Activated CD4-positive, alpha-beta T cell treated with anti-CD3 and anti-CD28 coated beads, Interleukin-2, amount 10 ng/mL, durations not matched to agents 7 days and 5 days (primary cell): ENCODE measurements at places on chromosomes 4 and X.

GRCh38 chrX:23246001-23246400 is 88.6 kb upstream of the PTCHD1 start:
- no peak for DNase-seq

- no peak for DNase-seq
Measured at GRCh38 chr4:25928379-25929297, 14.6 kb downstream of the SMIM20 start.

DNA sequence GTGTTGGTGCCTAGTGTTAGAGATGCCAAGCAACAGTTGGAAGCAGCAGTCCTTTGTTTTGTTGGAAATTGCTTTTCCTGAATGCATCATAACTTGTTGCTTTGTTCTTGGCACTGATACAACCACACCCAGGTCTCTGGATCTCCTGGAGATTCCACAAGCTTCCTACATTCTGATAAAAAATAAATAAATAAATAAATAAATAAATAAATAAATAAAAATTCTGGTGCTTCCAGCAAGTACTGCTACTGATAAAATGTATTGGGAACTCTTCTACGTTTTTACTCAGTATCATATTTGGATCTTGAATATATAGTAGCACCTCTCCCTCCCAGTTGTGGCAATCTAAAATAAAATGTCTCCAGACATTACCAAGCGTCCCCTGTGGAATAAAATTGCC is 62.7 kb upstream of the GRID2 start:
- no peak for DNase-seq

DNA sequence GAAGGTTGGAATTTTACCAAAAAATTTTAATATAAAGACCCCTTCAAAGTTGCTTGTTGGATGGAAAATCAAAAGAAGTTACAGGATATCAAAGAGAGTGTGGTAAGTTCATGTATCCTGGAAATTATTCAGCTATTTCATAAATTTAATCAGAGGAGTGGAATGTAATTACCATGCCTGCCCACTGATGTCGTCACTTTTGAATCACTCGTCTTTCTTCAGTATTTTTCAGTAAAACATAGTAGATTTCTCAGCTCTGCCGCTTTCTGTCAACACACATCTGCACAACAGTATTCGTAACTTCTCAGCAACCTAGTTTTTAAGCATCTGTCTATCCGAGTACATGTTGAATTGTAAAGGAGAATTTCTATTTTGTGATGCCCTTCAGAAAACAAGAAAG is 2163.0 kb upstream of the AGA start:
- DNase-seq, result no peak

DNA sequence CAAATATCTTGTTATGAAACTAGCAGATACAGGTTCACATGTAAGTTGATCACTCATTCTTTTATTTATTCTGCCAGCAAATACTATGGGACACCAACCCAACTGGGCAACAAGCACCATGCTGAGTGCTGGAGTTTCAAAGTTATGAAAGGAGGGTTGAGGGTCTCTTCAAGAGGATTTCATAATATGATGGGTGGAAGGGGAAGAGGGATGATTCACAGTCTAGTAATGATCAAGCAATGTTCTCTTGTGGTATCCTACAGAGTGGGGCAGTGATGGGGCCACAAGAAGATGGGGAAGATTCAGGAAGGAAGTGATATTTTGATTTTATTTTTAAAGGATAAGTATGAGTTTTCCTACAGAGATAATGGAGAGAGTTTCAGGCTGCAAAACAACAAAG is 46.2 kb upstream of the TXK start:
- no peak for DNase-seq

DNA sequence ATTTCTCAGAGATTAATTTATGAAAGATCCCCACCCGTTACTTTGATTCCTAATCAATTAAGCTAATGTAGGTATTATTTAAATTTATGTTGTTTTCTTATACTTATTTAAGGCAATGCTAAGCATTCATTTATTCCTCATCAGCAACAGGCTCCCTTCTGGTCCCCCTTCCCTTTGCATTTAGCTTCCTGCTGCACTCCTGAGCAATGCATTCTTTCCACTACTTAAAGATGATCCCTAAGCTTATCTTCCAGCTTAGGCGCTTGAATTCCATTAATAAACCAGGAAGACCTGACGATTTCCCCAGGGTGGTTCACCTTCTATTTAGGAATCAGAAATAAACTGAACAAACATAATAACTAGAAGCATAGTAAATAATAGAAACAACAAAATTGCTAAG is 1003.1 kb downstream of the FSTL5 start:
- no peak for DNase-seq

DNA sequence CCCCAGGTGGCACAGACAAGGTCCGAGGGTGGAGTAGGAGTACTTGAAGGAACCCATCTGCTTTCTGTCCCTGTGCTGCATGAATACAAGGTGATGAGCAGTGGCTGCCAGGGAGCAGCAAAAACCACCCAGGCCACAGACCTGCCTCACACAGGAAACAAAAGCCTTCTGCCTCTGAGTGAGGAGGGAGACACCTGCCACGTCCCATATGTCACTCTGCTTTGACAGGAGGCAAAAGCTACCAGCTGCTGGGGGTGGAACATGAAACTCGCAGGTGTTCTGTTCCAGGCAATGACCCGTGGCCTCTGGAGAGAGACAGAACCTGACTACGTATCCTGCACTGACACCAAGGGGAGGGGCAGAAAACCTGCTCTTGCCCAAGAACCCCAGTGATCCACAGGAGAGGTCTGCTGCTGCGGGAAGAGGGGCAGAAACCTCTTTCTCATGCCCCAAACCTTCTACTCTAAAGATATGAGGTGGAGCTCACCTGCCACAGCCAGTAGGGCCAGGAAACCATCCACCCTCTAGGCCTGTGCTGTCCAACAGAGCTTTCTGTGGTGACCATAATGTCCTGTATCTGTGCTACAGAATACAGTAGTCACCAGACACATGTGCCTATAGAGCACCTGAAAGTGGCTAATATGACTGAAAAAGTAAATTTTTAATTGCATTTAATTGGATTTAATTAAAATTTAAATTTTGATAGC is 172.9 kb downstream of the PRDM5 start:
- peak; percentile 12 for DNase-seq

DNA sequence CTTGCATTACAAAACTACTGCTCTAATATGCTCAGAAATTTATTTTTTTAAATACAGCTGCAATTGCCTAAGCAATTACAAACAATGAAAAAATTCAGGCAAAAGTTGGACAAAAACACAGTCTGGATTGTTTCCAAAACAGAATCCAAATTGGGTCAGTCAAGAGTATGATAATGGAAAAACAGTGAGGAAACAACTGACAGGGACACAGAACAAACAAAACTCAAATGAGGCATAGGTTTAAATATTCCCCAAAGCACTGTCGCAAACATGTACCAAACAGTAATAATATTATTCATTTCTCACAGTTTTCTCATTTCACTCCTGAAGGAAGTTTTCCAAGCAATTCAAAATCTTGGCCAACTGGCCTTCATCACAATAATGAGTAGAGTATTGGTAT is 386.6 kb downstream of the CENPC start:
- DNase-seq, result no peak

DNA sequence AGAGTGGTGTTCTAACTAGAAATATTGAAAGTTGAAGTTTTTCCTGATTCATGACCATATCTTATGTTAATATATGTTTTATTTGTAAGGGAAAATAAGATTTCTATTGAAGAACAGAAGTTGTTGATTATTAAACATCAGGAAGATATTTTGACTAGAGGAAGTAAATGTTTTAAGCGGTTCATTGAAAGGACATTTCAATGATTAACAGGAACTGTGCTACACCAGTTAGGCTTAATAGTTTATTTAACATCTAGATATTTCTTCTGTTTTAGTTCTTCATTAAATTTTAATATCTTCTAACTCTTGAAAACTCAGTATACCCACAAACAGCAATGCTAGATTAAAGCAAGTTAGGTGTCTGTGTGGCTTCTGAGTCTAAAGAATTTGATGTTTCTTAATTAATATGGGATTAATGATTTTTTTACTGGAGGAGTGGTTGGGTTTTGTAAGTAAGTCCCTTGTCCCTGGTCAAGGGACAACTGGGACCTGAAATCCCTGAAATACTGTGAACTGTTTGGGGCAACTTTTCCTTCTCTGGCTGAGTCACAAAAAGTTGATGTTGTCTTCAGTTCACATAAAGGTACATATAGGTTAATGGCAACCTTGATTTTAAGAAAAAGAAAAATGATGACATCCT is 42.9 kb upstream of the CYP4V2 start:
- no peak for DNase-seq
